ENCODE measurements at places on chromosomes 3 and 15. TPM values are rescaled to one million over a fixed set of nuclear protein-coding genes. Genes with fewer than 3 reads are reported as not detected.

DNAH12 gene
- total RNA-seq = 0.08 TPM

GPR149 gene
- not detected for total RNA-seq

PTH1R gene
- 12.9 TPM for total RNA-seq

NANOGP8 gene
- not detected for total RNA-seq

SOX14 gene
- not detected for total RNA-seq

RBPMS2 gene
- total RNA-seq = 4.8 TPM

SAXO2 gene
- 2.0 TPM for total RNA-seq

CCR5 gene
- not detected for total RNA-seq

FHIT gene
- total RNA-seq = 1.6 TPM

GOLGA8Q gene
- total RNA-seq = 1.6 TPM

XYLB gene
- 8.5 TPM for total RNA-seq

ARPP21 gene
- total RNA-seq = 3.5 TPM

ZNF35 gene
- total RNA-seq = 13.9 TPM

NUTM1 gene
- total RNA-seq = not detected

WNT7A gene
- not detected for total RNA-seq

SLC12A8 gene
- total RNA-seq = 2.0 TPM

KBTBD12 gene
- not detected for total RNA-seq

ISLR gene
- 108 TPM for total RNA-seq

ZKSCAN7 gene
- 7.4 TPM for total RNA-seq

COL6A5 gene
- total RNA-seq = not detected

NEO1 gene
- 25.5 TPM for total RNA-seq

GRAMD1C gene
- total RNA-seq = 1.2 TPM
